ENCODE measurements at places on chromosomes 7 and 10. TPM values are rescaled to one million over a fixed set of nuclear protein-coding genes. Genes with fewer than 3 reads are reported as not detected.

The JAKMIP3 gene
- 0.17 TPM for total RNA-seq

The TMEM270 gene
- total RNA-seq = 1.1 TPM

The ANKRD7 gene
- not detected for total RNA-seq

The IDI2 gene
- not detected for total RNA-seq

The MRLN gene
- total RNA-seq = not detected

The FAM221A gene
- total RNA-seq = 2.2 TPM

The CCZ1B gene
- 54.5 TPM for total RNA-seq

The INSYN2A gene
- not detected for total RNA-seq

The HABP2 gene
- total RNA-seq = 0.20 TPM

- DNase-seq = peak; percentile 82
Observed at GRCh38 chr10:21497177-21497807, 28.2 kb downstream of the SKIDA1 start.

DNA sequence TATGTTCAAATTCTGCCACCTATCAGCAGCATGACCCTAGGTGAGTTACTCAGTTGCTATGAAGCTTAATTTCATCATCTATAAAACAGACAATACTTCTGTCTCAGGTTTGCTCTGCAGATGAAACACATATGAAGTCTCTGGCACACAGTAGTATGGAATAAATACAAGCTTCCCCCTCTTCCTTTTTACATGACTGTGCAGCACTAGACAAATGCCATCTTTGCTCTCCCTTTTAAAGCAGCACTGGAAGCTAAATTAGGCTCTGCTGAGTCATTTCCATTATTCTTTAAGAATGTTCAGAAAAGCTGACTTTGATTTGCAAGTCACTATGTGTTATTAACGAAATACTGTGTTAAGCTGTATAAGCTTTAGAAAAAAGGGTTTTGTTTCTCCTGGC is 40.7 kb upstream of the ANAPC16 start:
- no peak for DNase-seq

GRCh38 chr10:60414877-60415585 is 25.4 kb upstream of the ANK3 start:
- DNase-seq = no peak

DNA sequence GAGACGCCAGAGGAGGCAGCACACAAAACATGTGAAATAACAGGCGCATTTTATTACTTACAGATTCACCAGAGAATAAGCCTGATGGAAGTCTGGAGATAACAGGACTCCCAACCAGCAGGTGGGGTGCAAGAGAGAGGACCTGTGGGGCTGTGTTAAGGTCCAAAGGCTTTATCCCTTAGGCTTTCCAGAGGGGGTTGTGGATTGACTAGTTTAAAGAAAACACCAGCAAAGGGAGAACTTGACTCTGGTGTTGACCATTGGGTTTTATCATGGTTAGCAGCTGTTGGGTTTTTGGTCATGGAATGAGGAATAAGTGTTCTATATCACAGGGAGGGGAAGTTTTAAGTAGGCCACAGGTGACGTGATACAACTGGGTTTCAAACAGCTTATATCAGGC is 1.6 kb upstream of the CRPPA start:
- no peak for DNase-seq

GRCh38 chr7:24475166-24475961 is 97.9 kb upstream of the PALS2 start:
- no peak for DNase-seq

- no peak for DNase-seq
Observed at GRCh38 chr10:63013755-63014154, 119.4 kb upstream of the NRBF2 start.

DNA sequence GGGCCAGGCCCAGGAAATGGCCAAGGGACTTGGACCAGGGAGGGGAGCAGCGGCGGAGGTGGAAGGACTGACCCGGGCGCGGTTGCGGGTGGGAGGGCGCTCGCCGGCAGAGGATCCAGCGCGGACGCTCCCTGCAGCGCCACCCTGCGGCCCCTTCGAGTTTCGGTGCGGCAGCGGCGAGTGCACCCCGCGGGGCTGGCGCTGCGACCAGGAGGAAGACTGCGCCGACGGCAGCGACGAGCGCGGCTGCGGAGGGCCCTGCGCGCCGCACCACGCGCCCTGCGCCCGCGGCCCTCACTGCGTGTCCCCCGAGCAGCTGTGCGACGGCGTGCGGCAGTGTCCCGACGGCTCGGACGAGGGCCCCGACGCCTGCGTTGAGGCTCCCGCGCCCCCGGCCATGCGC is 16.8 kb upstream of the ZNF467 start:
- no peak for DNase-seq

DNA sequence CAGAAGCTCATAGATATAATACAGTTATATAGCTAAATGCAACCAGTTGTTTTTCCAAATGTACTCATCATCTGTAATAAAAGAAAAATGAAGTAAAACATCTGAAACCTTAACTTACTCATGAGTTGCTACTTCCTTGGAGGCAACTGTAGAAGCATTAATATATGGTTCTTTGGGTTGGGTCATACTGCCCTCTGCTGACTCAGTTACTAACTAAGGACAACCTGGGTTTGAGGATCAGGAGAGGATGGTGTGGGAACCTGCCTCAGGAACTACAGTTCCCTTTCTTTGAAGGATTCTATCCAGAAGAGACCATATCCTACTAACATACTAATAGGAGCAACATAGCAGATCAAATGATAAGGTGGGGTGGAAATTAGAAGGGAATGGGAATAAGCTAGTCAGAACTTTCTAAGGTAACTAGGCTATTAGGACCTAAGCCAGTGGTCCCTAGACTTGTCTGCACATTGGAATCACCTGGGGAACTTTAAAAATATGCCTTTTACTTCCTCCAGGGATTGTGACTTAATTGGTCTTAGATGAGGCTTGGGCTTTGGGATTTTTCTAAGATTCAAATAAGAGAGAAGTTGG is 20.7 kb downstream of the COX15 start:
- peak; percentile 54 for DNase-seq

GRCh38 chr10:75617485-75618155 is 186.2 kb downstream of the LRMDA start:
- no peak for DNase-seq

DNA sequence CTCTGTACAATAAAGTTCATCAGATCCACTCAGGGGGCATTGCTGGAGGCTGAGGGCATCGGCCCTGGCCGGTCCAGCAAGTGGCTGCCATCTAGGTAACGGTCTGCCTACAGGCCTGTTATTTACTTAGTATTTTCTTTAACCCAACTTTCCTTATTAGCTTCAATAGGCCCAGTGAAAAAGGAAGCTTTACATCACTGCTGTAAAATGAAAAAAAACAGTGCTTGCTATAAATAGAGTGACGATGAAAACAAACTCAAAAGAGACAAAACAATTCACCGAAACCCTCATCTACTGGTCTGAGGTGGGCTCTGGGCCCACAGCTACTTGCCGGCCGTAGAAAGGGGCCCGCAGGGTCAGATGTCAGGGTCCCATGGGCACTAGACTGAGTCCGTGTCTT is 192.5 kb downstream of the ELFN1 start:
- no peak for DNase-seq

- no peak for DNase-seq
Observed at GRCh38 chr7:95749515-95749914, 22.8 kb upstream of the DYNC1I1 start.

DNA sequence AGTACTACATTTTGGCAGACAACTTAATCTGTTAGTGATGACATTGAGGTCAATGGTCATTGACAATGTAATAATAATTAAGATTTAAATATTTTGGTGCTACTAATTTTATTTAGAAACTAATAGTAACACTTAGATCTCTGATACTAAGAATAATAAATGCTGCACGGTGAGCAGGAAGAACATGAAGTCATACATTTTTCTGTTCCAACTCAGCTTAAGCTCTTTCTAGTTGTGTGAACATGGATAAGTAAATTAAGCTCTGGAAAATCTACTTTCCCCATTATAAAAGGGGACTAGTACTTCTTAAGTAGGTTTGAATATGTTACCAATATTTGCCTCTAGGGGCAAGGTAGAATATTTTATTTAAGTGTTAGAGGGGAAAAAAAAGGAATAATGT is 65.9 kb upstream of the MEOX2 start:
- no peak for DNase-seq

DNA sequence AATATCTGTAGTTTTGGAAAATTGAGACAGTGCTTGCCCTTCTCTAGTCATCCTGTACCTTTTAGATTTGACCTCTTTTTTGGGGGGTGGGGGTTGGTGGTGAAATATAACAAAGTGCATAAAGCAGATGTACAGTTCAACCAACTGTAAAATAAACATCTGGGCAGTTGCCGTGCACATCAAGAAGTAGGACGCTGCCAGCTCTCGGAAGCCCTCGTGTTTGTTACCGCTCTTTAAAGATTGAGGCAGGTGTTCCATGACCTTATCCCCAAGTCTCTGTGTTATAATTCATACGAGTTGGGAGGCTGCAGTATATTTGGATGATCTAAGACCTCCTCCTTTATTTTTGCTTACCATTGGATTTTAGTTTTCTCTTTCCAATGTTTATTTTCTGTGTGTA is 55.1 kb downstream of the SDK1 start:
- no peak for DNase-seq
